ENCODE measurements at places on chromosomes 5 and 9.

DNA sequence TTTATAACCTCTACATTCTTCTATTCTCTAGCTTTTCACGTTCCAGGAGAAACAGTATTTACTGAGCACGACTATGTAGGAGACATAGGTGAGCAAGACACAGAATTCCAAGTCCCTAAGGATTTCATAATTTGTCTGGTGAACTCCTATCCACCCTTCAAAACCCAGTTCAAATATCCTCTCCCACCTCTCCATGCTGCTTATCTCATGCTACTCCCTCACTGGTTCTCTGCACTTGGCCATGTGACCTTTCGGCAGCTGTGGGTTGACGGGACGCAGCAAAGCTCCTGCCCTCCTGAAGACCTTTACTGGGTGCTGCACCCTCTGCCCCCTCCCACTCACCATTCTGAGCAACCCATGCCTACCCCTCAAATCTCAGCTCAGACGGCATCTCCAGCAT is 173.2 kb downstream of the RGS3 start:
- no peak for DNase-seq

GRCh38 chr9:76180541-76180940 is 213.7 kb downstream of the RFK start:
- DNase-seq = no peak

DNA sequence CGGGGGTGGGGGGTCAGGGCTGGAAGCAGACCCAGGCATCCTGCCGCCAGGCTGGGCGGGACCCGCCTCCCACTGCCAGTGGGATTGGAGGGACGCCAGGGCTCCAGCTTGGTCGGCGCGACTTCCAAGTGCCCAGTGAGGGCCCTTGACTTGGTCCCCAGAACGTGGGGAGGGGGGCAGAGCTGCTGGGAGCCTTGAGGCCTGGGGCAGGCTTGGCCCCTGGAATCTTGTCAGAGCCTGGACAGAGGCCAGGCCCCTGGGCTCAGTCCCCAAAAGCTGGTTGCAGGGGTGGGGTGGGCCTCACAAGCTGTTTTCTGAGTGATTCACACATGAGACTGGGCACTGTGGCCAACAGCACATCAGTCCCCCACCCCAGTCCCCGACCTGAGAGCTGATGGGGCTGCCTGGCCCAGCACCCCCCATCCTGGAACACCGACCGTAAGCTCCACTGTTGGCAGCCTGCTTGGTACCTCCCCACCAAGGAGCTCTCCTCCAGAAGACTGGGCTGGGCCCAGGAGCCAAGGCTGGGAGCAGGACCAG is 526 bp downstream of the CLIC3 start:
- no peak for DNase-seq

DNA sequence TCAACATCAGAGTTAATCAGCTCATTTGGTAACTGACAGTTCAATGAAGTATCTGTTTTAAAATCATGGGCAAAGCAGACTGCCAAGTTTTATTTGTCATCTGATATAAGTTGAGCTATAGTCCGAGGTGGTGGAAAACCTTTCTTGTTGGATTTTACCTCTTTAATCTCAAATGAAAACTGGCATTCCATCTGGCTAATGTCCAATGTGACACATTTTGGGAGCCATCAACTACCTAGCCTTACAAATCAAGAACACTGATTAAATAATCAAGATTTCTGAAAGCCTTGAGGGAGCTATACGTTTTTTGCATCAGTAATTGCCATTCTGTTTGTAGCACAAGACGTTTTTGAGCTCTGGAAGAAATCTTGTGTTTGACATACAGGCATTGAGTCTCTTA is 1380.5 kb upstream of the WWC1 start:
- DNase-seq = no peak

DNA sequence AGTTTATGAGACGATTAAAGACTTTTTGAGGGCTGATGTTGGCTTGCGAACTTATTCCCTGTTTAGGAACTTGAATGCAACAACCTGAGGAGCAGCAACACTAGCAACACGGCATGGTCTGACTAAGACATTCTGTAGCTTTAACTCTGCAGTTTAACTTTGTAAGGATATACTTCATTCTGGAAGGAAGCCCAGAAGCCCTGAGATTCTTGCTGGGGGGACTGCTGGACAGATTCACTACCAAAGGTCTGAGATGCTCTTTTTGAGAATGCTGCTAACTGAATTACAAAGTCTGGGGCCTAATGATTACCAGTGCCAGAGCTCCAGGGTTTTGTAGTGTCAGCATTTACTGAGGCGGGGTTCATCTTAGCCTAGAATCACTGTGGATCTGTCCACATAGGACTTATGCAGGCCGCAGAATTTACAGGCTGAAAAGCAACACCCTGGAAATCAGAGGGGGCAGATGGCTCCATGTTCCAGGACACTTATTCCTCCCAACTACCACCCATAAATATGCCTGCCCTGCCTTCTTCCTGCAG is 537.1 kb upstream of the CDH18 start:
- DNase-seq = no peak

DNA sequence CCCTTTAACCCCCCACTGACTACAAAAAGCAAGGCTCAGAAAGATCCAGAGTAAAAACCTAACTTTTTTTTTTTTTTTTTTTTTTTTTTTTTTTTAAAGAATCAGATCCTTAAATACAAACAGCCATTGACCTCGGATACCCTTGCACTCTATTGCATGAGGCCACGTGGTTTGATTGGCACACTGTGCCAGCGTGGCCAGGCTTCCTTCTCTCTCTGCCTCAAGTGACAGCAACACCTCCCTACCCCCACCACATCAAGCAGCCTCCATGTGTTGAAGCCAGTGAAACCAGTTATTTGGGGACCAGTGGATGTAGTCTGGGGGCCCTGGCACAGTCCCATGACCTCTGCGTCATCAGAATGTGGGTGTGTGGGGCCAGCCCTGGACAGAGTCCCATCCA is 71.4 kb downstream of the OTULIN start:
- no peak for DNase-seq

DNA sequence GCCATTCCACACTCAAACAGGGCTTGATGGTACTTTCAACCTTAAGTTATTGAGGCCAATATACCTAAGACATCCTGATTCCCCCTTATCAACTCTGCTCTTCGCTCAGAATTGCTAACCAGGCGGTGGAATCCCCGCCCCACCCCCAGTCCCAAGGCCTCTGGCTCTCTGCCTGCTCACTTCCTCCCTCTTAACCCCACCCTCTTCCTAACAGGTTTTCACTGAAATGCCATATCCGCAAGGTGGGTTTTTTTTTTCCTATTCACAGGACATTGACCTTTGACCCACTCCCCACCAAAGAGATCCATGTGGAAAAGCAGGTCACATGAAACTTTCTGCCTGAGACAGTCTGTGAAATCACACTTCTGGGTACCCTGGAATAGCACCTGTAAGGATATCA is 66.6 kb upstream of the IFNK start:
- DNase-seq = no peak

DNA sequence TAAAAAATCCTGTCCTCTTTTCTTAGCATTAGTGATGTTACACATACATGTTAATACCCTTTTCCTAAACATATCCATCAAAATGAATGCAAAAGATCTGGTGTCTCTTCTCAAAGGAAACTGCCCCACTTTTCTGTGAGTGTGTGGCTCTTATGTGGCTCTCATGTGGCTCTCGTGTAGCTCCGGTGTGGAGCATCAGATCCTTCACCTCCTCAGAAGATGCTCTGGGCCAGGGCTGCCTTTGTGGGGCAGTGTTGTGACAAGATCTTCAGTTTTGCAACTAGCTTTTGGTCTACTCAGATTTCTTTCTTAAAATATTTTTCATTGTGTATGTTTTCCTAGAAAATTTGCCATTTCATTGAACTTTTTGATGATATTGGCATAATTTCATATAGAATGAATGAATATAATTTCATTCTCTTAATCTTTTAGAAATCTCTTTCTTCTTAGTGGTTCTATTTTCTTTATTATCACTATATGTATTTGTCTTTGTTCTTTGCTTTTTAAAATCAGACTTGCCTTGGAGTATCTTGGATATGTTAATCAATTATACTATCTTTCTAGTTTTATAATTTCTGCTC is 19.4 kb downstream of the GARNL3 start:
- no peak for DNase-seq

GRCh38 chr9:95508968-95509850 is 7.6 kb downstream of the PTCH1 start:
- DNase-seq = no peak

- no peak for DNase-seq
These were observed 449.1 kb downstream of the PSAT1 start for GRCh38 chr9:78746010-78746409.

- no peak for DNase-seq
These were observed 12.2 kb downstream of the BHMT2 start for GRCh38 chr5:79081779-79082178.
